Activated CD4-positive, CD25-positive, alpha-beta regulatory T cell treated with anti-CD3 and anti-CD28 coated beads, Interleukin-2, amount 50 U/mL, for 72 hours (primary cell): ENCODE measurements at places on chromosomes 2 and 18.

DNA sequence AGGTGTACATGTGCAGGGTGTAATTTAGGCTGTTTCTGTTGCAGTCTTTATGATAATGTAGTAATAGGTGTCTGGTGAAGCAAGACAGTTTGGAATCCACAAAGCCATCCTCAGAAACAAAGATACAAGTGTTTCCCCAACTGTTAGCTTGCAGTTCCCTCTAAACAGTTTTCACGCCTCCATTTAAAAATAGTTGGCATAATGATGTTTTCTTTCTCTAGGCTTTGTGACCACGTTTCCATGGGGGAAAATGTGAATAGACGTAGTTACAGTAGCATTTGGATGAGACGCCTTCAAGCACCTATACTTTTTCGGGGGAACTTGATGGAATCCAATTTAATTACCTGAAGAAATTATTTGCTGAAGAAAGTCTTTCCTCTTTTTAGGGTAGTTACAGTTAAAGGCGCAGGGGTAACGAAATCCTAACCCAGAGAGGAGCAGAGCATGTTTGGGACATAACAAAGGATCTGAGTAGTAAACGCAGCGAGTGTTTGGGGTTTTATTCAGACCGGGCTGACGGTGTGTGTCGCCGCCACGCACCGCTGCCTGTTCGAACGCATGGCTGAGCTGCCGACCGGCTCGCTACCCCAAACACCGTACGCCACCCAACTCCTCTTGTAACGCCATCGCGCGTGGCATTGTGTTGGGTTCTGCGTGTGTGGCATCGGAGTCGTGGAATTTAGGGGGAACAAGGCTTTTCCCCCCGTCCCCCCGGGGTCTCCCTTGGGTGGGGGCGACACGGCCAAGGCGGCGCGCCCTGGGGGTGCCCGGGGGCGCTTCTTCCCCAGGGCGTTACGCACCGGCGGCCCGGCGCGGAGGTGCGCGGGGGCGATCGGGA, 681 bp upstream of the NRP2 start:
- no peak for DNase-seq

- DNase-seq = no peak
These were observed 484.0 kb downstream of the SATB2 start for GRCh38 chr2:198973785-198974184.

DNA sequence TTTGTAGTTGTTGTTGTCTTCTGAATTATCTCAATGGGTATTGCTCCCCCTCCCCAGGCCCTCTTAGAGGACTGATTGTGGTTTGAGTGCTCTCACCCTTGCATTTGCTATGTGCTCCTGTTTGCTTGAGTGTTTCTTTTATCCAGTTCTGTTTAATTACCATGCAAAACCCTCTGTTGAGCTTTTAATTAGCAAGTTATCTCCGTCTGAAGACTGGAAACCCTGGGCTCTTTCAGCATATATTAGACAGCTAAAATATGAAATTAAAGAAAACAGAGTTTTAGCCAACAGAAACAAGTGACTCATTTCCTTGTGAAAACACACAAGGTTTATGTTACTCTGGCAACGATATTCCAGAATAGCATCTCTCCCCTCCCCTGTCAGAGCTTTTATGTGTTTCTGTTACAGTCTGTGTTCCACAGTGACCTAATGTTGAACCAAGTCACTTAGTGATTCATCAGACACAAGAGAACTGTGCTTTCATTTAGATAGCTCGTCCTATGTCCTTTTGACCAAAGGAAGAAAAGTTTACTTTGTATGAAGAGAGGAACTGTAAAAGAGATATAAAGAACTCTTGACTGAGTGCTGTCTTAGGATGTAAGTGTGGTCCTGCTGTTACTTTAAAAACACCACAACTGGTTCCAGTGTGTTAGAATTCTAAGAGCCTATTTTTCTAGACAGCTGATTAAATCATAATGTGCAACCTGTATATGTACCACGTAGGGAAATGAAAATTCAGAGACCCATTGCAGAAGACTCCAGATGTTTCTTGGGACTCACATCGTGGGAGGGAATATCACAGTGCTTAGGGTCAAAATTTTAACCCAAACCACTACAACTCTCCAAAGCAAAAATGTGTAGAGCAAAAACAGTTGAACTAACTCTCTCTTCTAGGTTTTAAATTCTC, 172.8 kb upstream of the RBMS1 start:
- no peak for DNase-seq

DNA sequence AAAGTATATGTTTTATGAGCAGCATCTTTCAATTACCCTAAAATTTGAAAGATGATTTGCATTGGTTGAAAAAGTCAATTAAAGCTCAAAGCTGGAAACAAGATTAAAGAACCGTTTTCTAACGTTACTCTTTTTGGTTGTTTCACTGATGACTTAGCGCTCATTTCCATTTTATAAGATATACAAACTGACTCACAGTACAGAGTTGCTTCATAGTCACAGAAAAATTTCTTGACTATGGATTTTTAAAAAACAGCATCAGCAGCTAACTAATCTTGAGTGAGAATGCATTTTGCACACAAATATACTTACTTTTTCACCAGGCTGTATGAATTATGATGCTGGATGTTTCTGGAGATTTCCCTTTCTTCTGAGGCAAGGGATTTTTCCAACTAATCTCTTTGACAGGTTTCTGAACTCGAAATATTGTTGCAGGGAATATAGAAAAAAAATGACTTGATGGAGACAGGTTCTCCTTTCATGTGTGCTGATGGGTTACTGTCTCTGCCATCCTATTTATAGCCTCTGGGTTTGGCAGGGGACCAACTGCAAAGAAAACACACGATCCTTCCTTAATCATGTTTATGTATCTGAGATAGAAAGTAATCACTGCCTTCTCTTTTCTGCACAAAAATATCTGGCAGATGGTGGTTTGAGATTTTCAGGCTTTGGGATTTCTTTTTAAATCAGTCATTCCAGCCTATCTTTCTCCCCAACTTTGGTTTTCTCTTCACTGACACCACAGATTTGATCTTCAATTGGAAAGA, 129.4 kb upstream of the DAPL1 start:
- no peak for DNase-seq

- DNase-seq = no peak
These were observed 526.8 kb downstream of the TDRD15 start for GRCh38 chr2:21650569-21650968.

- DNase-seq = no peak
These were observed 61.2 kb upstream of the POMC start for GRCh38 chr2:25229279-25230197.

DNA sequence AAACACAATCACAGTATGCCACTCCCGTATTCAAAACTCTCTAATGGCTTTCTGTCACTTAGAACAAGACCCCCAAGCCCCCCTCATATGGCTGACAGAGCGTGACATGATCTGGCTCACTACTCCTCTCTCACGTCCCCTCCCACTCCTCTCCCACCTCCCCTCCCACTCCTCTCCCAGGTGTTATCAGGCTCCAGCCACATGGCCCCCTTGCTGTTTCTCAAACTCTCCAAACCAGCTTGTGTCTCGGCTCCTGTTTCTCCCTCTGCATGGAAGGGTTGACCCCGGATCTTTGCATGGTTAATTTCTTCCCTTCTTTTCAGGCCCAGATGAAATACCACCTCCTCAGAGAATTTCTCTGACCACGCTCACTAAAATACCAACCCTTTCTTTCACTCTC, 180.8 kb downstream of the SLC8A1 start:
- DNase-seq = no peak

- no peak for DNase-seq
These were observed 358.1 kb upstream of the SYT4 start for GRCh38 chr18:43635397-43635796.

DNA sequence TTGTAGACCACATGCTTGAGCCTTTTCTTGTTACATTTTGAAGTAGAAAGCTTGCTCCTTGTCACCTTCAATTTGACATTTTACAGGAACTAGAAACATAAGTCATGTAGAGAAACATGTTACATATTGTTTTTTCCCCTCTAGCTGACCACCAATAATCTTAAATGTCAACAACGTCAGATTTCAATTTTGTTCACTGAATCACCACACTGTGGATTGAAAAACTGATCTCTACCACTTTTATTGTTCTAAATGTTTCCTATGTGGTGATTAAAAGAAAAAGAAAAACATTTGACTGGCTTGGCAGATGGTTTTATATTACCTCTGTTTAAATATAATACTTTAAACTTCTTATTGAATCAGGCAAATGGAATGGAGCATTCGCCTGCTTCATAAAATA, 87.7 kb downstream of the DSEL start:
- DNase-seq = no peak

DNA sequence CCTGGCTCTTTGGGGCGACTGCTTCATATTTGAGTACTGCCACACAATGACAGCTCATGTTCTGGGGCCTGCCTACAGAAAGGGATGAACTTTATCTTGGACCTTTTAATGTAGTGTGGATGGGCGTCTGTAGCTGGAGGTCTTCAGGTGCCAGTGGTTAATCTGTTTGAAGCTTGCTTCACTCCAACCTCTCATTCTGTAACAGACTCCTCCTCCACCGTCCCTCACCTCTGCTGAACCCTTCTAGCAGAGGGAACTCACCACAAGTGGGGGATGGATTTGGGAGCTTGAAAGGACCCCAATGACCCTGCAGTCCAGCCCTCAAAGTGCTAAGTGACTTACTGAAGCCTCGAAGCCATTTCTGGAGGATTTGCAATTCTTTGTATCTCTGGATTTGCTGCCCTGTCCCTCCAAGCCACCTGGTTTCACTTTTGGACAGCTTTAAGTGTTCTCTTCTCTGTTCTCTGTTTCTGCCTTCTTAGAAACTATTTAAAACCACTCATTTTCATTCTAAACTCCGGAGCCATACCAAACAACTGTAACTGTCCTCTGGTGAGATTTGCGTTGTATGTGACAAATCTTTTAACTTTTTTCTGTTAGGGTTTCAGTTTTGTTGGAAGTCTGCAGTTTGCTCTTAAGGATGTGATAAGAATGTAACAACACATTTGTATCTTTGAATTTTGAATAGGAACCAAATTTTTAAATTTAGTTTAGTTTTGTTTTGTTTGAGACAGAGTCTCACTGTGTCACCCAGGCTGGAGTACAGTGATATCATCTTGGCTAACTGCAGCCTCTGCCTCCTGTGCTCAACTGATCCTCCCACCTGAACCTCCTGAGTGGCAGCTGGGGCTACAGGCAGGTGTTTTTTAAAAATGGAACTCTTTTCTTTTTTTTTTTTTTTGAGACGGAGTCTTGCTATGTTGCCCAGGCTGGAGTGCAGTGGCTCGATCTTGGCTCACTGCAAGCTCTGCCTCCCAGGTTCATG, 37.0 kb upstream of the CASP8 start:
- no peak for DNase-seq

DNA sequence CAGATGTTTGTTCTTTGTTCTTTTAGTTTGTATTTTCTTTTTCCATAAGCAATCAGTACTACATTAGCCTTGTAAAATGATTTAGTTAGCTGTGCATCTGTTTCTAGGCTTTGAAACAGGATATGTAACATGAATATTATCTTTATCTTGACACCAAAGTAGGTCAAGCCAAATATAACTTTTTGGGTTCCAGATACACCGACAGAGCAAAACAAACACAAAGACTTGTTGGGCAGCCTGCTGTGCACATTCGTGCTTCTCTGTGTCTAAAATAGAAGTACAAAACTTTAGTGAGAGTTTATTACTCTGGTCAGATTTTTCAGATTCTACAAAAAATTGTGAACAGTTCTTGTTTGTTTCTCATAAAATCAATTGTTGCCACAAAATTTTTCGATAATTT, 1059.3 kb upstream of the GYPC start:
- no peak for DNase-seq

DNA sequence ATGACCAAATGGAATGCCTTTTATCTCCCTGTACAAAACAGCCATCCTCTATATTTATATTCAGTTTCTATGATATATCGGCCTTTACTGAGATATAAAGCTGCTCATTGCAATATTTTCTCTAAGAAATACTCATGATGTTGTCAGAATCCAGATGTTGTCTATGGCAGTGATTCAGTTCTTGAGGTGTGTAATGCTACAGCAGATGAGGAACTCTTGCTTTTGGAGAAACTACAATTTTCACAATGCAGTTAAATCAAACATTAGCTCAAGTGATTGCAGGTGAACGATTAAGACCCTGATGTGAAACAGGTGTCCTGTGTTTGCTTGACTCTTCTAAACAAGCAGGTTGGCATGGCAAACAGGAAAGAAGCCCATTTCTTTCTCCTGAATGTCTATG, 256.2 kb upstream of the CDH20 start:
- DNase-seq = no peak

DNA sequence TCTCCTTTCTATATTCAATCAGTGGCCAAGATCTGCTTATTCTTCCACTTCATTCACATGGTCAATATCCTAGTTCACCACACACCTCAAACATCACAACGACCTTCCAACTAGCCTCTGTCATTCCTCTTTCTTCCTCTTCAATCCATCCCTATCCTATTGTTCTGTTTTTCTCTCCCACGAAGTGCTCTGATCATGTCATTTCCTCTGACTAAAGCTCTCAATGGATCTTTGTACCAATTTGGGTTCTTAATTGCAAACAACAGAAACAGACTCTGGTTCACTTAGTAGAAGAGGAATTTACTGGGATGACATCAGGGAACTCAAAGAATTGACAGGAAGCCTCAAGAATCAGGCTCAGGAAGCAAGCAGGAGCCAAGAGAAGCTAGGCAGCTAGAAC, 23.5 kb downstream of the WNT10A start:
- no peak for DNase-seq

DNA sequence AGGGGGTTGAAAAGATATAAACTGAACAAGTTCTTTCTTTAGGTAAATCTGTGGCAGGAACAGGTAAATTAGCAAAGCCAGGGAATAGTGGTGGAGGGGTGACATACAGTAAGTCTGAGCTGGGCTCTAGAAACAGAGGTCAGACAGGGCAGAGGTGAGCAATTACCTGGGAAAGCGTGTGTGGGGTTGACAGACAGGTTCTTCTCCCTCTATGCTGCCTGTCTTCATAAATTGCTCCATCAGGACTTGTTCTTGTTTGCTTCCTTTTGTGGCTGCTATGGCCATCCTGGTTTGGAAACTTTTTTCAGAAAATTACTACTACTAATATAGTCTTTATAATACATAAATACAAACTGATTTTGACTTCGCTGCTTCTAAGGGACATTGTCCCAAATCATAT, 3.4 kb upstream of the ANKRD12 start:
- DNase-seq = no peak

DNA sequence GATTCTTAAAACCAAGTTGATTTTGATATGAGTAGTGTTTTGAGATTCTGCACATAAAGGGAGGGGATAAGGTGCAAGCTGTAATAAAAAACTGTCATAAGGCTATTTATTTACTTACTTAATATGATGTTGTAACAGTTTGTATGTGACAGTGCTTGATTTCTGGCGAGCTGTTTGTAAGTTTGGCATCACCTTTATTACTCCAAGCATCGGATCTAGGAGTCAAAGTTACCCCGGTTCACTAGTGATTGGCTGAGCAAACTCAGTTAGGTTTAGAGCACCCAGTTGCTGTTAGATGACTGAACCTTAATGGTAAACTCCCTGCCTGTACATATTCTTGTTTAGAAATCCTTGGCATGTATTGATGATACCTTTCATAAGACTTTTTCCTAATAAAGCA, 16.1 kb downstream of the ZCCHC2 start:
- DNase-seq = no peak
